ENCODE measurements at places on chromosomes 3 and 15. TPM values are rescaled to one million over a fixed set of nuclear protein-coding genes. Genes with fewer than 3 reads are reported as not detected.

The SEMA3F gene
- 73.6 TPM for total RNA-seq

The CSPG5 gene
- total RNA-seq = 0.66 TPM

The KLHL18 gene
- 47.0 TPM for total RNA-seq

The ZDHHC19 gene
- not detected for total RNA-seq

The ACKR4 gene
- total RNA-seq = 4.4 TPM

The GOLGA8S gene
- total RNA-seq = 0.04 TPM
